ENCODE measurements at places on chromosomes 3 and 15.

GRCh38 chr15:98416222-98416855 lies 232.0 kb upstream of the IGF1R start:
- no peak for DNase-seq

GRCh38 chr3:187259171-187259570 lies 32.4 kb downstream of the MASP1 start:
- DNase-seq, result no peak

GRCh38 chr15:55279746-55280351 lies 9.8 kb downstream of the RAB27A start:
- no peak for DNase-seq

- DNase-seq, result no peak
These were observed 84.1 kb downstream of the LRIG1 start for GRCh38 chr3:66416556-66417304.

GRCh38 chr3:33372218-33373081 lies 67.8 kb downstream of the UBP1 start:
- DNase-seq, result peak; percentile 36

- no peak for DNase-seq
These were observed 466.1 kb upstream of the PPP2R3A start for GRCh38 chr3:135499426-135499825.

DNA sequence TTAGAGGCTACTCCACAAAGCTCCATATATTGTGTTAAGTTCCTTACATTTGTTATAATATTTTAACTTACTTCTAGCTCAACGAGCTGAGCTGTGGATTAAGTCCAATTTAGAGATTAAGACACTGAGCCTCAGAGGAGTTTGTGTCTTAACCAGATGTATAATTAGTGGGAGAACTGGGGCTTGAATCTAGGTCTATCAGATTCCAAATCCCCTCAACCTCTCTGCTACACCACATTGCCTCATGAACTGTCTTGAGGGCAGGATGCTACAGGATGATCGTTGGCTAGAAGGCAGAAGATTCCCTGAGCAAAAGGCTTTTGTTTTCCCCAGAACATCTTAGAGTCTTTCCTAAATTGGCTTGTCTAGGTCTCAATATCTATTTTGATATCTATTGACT lies 890.8 kb downstream of the NAALADL2 start:
- DNase-seq, result no peak

DNA sequence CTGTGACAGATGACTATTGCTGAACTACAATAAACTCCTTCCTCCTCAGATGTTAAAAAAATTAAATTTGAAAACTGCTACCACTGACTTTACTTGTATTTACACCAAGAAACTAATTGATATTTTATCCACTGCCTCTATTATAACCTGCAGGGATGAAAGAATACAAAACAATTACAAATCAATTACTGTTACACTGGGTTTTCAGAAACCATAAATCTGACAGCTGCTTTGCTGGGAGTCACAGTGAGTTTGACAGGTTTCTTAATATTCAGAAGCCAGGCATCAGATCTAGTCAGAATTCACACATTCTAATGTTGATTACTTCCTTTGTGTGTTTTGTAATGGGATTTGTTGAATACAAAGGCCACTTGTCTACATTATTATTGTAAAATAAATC lies 252.6 kb upstream of the MRPL3 start:
- no peak for DNase-seq

- no peak for DNase-seq
These were observed 68.8 kb downstream of the FOXB1 start for GRCh38 chr15:60072826-60073465.

GRCh38 chr3:58068122-58068809 lies 60.0 kb downstream of the FLNB start:
- DNase-seq, result no peak

All from KG1 (cell line).